ENCODE measurements at places on chromosomes 11 and 22.

DNA sequence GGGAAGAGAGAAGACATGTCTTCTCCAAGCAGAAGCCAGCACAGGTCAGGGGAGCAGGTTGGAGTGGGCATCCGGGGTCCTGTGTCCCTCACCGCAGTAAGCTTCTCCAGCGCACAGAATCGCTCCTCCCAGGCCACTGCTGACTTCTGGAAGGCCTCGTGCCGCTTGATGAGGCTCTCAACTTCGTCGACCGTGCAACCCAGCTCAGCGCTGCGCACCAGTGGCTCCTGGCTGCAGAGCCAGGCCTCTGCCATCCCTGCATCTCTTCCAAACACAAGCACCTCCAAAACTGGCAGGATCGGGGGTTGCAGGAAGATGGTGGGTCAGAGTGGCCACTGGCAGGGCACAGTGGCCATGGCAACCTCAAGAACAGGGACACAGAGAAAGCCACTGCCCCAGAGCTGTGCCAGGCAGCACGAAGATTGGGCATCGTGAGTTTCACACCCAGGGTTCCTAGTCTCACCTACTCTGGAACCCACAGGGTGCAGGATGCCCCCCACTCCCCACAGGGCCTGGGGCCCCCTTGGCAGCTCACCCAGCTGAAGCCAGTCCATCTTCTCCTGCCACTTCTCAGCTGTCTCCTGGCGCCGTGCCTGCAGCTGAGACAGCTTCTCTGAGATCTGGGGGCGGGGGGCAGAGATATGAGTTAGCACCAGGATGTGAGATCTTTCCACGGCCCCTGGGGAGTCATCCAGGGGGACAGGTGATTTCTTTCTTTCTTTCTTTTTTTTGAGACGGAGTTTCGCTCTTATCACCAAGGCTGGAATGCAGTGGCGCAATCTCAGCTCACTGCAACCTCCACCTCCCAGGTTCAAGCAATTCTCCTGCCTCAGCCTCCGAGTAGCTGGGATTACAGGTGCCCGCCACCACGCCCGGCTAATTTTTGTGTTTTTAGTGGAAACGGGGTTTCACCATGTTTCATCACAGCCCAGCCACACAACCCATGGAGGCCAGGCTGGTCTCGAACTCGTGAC, 11.2 kb upstream of the RBM4B start:
- DNase-seq: no peak

GRCh38 chr11:45294499-45294898, 8.4 kb upstream of the SYT13 start:
- DNase-seq: no peak

GRCh38 chr11:83554876-83555275, 268.7 kb upstream of the CCDC90B start:
- DNase-seq: no peak

DNA sequence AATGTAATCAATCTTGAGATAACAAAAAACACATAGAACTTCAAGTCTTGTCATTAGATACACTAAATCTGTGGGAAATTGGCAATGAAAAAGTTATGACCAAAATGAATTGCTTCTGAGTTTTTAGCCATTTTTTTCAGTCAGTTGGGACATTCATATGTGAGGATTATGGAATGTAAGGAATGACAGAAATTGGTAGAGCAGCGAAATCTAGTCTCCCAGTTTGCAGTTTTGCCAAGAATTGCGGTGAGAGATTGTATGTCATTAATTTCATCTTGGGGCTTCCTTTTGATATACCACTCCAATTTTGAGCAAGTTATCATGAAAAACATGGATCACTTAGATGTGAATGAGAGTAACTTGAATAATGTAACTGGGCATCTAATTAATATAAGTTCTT, 49.9 kb downstream of the SIK2 start:
- DNase-seq: no peak

DNA sequence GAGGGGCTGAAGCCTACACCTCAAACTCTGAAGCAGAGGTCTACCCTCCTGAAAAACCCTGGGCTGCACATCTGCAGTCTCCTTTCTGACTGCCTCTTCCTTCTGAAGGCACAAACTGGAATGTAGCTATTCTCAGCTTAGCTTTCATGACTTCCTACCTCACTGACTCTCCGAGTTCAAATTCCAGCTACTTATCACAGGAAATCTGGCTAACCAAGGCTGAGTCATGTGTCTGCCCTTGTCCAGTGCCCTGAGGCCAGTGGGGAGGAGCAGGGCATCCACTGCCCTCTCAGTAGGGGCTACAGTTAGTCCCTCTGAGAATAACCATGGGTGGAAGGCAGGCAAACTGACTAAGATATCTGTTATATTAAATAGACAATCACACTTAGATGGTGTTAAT, 29.2 kb downstream of the PDGFD start:
- no peak for DNase-seq

GRCh38 chr22:46469711-46470110, 67.7 kb downstream of the CELSR1 start:
- no peak for DNase-seq

DNA sequence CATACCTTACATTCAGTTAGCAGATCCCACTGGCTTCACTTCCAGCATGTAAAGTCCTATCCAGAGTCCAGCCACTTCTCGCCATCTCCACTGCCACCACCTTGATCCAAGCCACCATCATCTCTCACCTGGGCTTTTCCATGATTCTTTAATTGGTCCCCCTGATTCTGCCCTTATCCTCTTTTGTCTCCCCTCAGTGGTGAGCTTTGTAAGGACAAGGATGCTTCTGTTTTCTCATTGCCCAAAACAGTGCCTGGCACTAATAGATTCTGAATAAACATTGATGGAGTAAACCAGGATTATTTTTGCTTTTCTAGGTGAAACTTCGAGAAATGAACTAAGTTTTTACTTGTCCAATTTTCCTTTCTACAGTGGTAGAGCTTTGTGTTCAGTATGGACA, 4.4 kb downstream of the POLA2 start:
- DNase-seq: no peak

- no peak for DNase-seq
Observed at GRCh38 chr22:24588757-24589481, 4.0 kb downstream of the LRRC75B start.

DNA sequence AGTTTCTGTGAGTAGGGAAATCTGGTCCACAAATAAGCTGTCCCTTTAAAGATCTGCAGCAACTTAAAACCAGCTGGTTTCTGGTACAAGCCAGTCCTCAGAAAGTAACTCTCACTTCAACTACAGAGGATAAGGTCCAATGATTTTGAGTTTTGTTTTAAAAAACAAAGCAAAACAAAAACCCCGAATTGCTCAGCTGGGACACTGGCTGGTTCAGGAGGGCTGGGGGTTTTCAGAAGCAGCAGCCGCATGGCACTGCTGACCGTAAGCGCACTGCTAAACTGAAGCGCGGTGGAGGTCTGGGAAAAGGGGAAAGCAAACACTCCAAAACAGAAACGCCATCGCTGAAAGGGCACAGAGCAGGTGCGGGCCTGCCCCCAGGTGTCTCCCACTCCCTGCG, 59.7 kb downstream of the MICAL3 start:
- no peak for DNase-seq

GRCh38 chr11:65816696-65817095, 17.1 kb upstream of the SNX32 start:
- DNase-seq: no peak

DNA sequence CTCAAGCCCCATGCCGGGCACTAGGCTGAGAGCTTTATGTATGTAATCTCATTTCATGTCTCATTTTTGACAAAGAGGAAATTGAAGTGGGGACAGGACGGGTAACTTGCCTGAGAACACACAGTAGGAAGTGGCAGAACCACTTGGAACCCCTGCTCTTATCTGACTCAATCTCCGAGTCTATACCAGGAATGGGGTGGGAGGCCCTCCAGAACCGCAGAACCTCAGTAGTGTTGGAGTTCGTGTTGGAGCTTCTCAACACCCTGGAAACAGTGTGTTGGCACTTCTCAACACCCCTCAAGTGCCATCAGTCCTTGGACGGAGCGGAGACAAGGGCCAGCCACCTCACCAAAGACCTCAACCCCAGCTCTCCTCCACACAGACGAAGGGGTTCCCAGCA, 38.8 kb upstream of the POLA2 start:
- no peak for DNase-seq

GRCh38 chr11:111409915-111410314, 30.8 kb upstream of the POU2AF1 start:
- DNase-seq: no peak

- DNase-seq: peak; percentile 59
Observed at GRCh38 chr11:12845739-12846358, 163.3 kb upstream of the RASSF10 start.

- no peak for DNase-seq
Observed at GRCh38 chr11:28133146-28133545, 25.0 kb downstream of the METTL15 start.

GRCh38 chr11:72684236-72684912, 10.2 kb upstream of the PDE2A start:
- no peak for DNase-seq

DNA sequence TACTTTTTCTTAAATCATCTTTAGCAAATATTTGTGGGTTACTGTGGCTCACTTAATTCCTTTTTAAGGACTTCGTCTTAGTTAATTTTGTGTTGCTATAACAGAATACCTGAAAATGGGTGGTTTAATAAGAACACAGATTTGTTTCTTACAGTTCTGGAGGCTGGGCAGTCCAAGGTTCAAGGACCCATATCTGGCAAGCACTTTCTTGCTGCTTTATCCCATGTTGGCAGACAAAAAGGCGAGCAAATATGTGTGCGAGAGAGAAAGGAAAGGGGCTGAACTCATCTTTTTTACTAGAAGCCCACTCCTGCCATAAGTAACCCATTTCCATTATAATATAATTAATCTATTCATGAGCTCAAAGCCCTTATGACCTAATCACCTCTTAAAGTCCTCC, 246.2 kb downstream of the GRM5 start:
- DNase-seq: no peak

GRCh38 chr22:22520020-22520656, at the start of gene ZNF280A:
TSS of gene ZNF280A (minus strand) at chr22:22520270. CDS start at chr22:22515630, 4,640 bp downstream.
- DNase-seq: no peak

DNA sequence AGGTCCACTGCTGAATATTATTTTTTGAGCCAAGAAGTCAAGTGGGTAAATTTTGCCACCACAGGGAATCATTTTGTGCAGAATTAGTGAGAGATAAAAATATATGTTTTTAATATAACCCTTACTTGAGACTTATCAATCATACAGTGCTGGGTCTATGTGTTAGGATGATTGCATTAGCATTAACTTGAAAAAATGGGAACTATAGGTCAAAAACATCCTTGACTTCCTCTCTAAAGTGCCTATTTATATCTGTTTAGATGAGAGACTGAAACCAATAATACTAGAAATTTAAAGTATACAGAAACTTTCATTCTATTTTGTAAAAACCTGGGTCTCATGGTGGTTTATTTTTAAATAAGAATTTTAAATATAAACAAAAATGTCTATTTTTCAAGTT, 65.1 kb upstream of the CARD18 start:
- DNase-seq: no peak

- DNase-seq: no peak
Observed at GRCh38 chr11:76242004-76242779, 35.9 kb upstream of the WNT11 start.

GRCh38 chr22:29975494-29975893, 92.5 kb downstream of the MTMR3 start:
- DNase-seq: no peak

- no peak for DNase-seq
Observed at GRCh38 chr11:129191649-129192048, 476 bp downstream of the ARHGAP32 start.

DNA sequence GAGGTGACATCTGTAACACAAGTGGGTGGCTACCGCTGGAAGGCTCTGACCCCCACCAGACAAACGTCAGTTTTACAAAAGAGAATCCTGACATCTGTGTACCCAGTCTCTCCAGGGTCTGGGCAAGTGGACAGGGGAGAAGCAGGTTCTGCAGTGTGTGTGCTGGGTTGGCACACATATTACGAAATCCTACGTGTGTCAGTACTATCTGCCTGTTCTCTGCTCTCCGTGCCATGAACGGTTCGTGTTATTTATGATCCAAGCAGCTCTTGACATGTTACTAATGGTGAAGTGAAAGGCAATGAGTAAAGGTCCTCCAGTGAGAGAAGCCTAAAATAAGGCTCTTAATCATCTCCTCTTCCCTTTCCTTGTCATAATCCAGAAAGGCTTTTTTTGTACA, 201.5 kb upstream of the MTMR2 start:
- DNase-seq: no peak

- peak; percentile 38 for DNase-seq
Observed at GRCh38 chr11:119567688-119568582, 145.0 kb upstream of the THY1 start.

DNA sequence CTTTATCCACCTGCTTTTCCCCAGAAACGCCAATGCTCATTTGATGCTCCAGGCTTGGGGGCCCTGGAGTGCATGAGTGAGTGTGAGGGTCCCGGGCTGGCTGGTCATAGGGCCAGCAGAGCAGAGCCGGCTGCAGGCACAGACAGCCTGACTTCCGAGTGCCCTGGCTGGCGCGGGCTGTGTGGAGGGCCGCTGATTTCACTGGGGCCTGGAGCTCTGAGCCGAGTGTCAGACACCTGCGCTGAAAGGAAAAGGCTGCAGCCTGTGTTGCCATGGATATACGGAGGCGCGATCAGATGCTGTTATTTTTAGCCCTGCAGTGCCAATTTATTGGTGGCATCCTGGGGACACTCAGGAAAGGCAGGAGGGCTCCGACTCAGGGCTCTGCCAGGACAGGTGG, 87.6 kb downstream of the ST3GAL4 start:
- DNase-seq: no peak

GRCh38 chr11:123316003-123316402, 114.1 kb upstream of the GRAMD1B start:
- no peak for DNase-seq

- DNase-seq: no peak
Observed at GRCh38 chr22:43310311-43310710, 32.9 kb downstream of the SCUBE1 start.

- DNase-seq: no peak
Observed at GRCh38 chr11:67411785-67412152, 3.7 kb upstream of the CARNS1 start.

DNA sequence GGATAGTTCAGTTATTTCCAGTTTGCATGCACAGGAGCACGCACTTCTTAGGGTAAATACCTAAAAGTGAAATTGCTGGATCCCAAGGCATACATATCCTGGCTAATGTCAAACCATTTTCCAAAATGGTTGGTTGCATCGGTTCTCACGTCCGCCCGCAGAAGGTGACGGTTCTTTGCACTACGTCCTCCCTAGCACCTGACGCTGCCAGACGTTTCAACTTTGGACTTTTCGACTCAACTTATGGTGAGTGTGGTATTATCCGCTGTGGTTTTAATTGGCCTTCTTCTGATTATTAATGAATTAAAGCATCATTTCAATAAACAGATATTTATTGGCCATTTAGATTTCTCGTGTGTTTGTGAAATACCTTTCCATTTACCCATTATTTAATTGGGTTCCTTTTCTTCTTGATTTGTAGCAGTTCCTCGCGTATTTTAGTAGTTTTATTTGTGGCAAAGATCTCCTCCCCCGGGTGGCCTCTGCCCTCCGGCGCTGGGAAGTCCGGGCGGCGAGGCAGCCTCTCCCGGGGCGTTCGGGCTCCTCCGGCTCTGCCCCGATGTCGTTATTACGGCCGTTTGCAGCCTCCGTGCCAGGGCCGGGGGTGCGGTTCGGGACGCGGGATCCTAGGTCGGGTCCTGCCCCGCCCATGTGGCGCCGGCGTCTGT, at the start of gene JHY:
TSS of gene JHY (plus strand) at position 571 of the 668 bp plus-strand sequence. CDS start 3,091 bp downstream, outside the sequence.
- no peak for DNase-seq
